ENCODE measurements at places on chromosomes 2 and 18.
A peak's percentile ranks its signal among the peaks of the same experiment; 100 is the strongest.

- DNase-seq, result no peak
Observed at GRCh38 chr2:166144071-166144470, 16.3 kb upstream of the SCN1A start.

GRCh38 chr2:36792951-36793350, 96.4 kb downstream of the VIT start:
- no peak for DNase-seq

GRCh38 chr2:28523902-28524301, 28.0 kb downstream of the PLB1 start:
- no peak for DNase-seq

GRCh38 chr2:10467401-10467800, 19.3 kb upstream of the ODC1 start:
- DNase-seq, result peak; percentile 34

DNA sequence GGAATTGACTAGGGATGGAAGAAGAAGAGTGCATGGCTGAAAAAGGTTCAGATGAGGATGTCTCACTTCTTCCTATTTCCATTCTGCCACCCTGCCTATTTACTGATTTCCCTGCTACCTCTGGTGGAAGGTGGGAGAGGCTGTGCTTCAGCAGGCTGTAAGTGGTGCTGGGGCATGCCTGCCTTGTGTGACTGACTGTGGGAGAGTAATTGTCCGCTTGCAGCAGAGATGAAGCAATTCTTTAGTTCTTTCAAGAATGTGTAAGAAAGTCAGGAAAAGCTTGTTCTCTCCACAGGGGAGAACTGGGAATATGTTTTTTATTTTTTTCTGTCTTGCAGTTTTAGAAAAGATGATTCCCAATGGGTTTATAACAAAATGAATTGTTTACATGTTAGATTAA, 72.5 kb upstream of the NYAP2 start:
- no peak for DNase-seq

GRCh38 chr2:239285932-239286230, 114.9 kb downstream of the HDAC4 start:
- no peak for DNase-seq

DNA sequence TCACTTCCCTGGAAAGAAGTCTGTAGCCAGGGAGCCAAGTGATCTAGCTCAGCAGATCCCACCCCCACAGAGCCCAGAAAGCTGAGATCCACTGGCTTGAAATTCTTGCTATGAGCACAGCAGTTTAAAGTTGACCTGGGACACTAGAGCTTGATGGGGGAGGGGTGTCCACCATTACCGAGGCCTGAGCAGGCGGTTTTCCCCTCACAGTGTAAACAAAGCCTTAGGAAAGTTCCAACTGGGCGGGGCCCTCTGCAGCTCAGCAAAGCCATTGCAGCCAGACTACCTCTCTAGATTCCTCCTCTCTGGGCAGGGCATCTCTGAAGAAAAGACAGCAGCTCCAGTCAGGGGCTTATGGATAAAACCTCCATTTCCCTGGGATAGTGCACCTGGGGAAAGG, 887.2 kb upstream of the LRATD1 start:
- DNase-seq, result no peak

DNA sequence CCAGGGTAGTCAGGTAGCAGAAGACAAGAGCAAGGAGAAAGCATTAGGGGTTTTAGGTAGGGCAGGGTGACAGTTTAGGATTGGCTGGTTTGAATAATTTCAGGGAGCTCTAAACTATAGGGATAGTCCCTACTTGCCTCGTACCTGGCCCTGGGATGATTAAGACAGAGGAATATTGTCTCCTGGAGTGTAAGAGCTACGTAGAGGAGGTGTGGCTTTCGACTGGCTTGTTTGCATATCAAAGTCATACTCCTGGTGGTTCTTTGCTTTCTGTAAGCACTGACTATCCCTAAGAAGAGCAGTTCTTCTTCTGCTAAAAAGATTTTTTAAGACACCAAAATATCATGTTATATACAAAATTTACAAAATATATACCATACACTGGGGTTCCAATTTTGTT, 1867.4 kb downstream of the SUCLG1 start:
- DNase-seq, result no peak

DNA sequence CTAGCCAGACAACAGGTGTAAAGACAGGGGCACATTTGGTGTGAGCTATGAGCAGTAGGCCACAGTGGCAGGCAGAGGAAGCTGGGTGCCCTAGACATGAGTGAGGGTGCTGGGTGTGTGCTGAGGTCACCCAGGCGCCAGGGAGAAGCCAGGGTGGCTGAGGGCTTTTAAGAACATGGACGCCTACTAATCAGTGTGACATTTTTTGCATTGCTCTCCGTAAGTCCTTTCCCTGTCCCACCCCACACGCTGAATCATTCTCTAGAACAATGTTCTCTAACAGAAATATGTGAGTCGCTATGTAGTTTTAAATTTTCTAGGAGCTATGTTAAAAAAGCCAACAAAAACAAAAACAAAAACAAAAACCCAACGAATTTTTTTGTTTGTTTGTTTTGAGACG, 204.5 kb upstream of the REV1 start:
- DNase-seq, result no peak

DNA sequence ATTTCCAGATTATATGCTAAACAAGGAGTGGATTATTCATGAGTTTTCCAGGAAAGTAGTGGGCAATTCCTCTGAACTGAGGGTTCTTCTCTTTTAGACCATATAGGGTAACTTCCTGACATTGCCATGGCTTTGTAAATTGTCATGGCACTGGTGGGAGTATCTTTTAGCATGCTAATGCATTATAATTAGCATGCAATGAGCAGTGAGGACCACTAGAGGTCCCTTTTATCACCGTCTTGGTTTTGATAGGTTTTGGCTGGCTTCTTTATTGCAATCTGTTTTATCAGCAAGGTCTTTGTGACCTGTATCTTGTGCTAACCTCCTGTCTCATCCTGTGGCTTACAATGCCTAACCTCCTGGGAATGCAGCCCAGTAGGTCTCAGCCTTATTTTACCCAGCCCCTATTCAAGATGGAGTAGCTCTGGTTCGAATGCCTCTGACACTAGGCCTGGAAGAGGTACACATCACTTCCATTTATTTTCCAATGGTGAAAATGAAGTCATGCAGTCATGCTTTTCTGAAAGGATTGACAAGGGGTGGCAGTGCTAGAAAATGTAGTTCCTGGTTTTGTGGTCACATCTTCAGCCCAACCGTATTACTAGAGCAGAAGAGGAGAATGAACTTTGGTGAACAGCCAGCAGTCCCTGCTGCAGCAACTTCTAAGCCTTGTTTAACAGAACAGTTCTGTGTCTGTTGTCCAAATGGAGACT, 26.6 kb upstream of the ITGA4 start:
- DNase-seq, result no peak

DNA sequence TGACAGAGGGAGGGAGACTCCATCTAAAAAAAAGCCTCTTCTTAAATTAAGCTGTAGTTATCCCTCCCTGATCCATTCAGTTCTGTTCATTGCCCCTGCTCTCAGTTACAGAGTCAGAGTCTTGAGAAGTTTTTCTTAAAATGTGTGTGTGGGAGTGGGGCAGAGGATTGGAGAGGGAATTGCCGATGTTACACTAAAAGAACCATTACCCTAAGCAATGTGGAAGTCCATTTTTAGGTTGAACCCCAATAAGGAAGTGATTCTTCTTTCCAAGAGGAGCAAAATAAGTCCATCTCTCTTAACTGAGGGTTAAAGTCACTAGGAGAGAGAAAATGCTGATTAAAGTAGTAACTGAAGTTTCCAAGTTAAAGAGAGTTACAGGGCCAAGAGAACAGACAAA, 21.2 kb upstream of the THOC1 start:
- no peak for DNase-seq

- DNase-seq, result peak; percentile 28
Observed at GRCh38 chr2:121103960-121104359, 181.0 kb downstream of the TFCP2L1 start.

DNA sequence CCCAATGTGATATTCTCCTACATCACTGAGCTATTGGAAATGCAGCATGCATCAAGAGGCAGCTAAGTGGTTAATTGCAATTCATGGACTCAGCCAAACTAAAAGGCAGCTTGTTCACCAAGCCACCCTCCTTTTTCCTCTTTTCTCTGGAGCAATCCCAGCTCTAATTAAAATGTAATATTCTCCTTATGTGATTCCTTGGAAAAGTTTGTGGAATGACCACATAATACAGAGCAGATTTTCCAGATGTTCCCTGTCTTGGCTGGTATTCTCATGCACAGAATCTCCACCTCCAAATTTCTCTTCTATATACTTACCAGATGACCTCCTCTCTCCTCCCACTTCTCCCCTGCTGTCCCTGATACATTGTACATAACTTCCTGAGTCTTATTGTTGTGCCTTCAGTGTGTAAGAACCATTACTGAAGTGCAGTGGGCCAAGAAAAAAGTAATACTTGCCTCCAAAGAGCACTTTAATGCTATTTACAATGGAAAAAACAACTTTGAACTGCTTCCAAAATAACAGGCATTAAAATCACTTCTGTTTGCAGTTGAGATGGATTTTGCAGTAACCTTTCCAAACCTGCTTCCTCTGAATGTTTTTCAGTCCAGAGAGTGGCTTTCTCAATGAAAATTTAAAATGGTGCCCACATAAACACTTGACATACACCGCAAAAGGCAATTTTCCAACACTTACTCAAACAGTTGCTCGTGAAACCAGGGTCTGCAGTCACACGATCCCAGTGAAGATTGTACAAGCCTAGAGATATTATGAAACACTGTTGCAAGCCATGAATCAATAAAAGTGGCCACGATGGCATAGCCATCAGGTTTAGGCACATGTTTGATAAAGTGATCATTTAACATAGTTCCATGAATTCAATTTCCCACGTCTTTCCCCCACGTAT, 258.0 kb downstream of the MTX2 start:
- no peak for DNase-seq

- DNase-seq, result no peak
Observed at GRCh38 chr2:212157012-212157411, 381.6 kb downstream of the ERBB4 start.

- no peak for DNase-seq
Observed at GRCh38 chr2:1986598-1986997, 242.3 kb upstream of the PXDN start.

GRCh38 chr2:60522462-60522861, 31.0 kb downstream of the BCL11A start:
- peak; percentile 34 for DNase-seq

DNA sequence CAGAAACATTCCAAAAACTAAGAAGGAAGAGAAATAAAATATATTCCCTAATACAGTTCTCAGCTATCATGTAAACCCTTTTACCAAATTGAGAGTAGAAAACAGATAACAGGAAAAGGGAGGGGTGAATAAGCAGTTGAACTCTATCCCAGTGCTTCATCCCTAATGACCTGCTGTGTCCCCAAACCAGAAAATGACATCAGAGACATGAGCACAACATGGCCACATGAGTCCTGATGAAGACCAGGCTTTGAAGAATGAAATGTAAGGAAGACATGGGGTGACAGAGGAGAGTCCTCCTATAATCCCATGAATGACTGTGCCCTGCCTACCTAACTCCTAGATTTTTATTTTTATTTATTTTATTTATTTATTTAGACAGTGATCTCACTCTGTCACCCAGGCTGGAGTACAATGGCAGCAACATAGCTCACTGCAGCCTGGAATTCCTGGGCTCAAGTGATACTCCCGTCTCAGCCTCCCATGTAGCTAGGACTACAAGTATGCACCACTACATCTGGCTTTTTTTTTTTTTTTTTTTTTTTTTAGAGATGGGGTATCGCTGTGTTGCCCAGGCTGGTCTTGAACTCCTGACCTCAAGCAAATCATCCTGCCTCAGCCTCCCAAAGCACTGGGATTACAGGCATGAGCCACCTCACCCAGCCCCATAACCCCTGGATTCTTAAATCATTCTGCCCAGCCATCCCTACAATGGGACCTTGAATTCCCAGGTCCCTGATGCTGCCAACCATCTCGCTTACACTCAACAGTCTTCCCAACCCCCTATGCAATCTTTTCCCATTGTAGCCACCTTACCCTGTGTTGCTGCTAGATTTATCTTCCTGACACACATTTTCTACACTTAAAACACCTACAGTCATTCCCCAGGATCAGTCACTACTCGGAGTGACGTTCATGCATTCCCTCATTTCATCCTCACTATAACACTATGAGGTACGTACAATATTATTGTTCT, 64.5 kb downstream of the ANKRD44 start:
- no peak for DNase-seq

DNA sequence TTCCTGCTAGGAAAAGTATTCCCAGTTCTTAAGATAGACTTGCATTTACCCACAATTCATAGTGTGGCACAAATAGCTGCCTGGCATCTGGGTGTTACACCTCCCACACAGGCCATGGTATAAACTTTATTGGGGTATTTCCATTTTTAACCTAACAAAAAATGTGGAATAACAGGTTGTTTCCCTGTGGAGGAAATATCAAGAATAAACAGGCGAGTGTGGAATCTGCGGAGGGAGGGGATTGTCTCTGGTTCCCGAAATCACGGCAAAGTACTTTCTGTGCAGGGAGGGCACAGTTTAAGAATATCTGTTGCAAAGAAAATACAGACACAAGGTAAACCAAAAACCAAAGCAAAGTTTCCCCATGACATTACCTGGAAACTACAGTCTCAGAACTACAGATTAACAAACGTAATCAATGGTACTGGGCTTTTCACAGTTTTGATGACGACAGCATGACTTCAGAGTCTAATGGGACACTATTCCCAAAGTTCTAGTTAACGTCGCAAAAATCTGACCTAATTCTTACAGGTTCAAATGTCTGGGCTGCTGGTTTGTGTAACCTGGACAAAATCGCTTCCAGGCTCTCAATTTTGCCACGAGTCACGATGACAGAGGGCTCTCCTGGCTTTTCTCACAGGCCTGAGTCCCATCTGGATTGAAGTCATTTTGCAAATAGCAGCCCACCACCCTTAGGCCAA, 1.4 kb downstream of the STARD7 start:
- DNase-seq, result no peak

DNA sequence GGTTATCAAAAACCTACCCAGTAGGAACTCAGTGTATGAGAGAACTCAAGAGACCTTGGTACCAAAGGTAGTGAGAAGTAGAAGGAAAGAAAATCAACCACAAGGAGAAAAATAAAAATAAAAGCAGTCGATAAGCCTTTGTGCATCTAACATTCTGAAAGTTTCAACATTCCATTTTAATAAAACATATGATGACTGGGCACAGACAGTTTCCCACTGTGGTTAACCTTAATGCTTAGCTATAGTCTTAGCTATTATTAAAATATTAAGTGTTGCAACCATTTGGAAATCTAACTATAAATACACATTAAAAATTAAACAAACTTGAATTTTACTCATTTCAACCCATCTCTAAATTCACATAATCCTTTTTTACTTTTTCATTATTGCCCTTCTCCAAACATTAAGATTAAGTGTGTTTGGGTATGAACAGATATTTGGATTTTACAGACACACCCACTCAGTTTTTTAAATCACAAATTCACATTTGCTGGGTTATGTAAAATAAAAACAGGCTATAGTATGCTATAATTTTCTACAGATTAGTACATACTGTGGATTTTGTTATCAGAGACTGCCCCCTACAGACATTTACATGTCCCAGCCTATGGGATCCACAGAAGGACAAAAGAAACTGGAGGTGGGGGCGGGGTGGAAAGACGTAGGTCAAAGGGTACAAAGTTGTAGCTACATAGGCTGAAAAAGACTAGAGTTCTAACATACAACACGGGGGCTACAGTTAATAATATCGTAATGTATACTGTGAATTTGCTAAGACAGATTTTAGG, 32.8 kb downstream of the SRBD1 start:
- DNase-seq, result no peak

GRCh38 chr18:33307520-33307919, 133.0 kb downstream of the CCDC178 start:
- no peak for DNase-seq

Data from sigmoid colon (tissue), 7 donors.